GM12878 (cell line): ENCODE measurements at places on chromosomes 12 and 14. TPM values are rescaled to one million over a fixed set of nuclear protein-coding genes. Genes with fewer than 3 reads are reported as not detected.
A peak's percentile ranks its signal among the peaks of the same experiment; 100 is the strongest.

GRCh38 chr12:81809829-81810595 is 50.9 kb upstream of the PPFIA2 start:
- DNase-seq = peak; percentile 3

GRCh38 chr12:47114481-47114892 is 34.7 kb upstream of the AMIGO2 start:
- no peak for DNase-seq

GRCh38 chr12:41277100-41277945 is 89.2 kb downstream of the PDZRN4 start:
- no peak for DNase-seq

- DNase-seq = no peak
These were observed 30.5 kb downstream of the EP400 start for GRCh38 chr12:131980263-131980662.

DNA sequence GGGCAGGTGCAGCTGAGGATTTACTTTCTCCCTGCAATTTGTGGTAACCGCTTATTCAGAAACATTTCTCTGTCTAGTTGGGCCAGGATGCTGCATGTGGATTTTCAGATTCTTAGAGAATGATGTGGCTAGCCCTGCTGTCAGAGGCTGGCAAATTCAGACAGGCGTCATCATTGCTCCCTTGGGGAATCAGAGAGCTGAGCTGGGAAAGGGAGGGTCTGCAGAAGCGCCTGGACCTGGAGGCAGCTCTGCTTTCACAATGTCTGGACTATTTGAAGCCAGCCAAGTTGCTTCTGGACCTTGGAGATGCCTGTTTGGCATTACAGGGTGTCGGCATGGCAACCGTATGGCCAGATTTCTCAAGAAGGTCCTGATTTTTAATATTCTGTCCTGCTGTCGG is 3.4 kb downstream of the GALNT16 start:
- no peak for DNase-seq

GRCh38 chr12:64965920-64966319 is 141.5 kb downstream of the TBC1D30 start:
- DNase-seq = no peak

GRCh38 chr14:22304326-22304725 is 284.7 kb downstream of the DAD1 start:
- no peak for DNase-seq

ALDH1L2 gene
- total RNA-seq = 12.0 and 13.2 TPM in 2 replicates

DNA sequence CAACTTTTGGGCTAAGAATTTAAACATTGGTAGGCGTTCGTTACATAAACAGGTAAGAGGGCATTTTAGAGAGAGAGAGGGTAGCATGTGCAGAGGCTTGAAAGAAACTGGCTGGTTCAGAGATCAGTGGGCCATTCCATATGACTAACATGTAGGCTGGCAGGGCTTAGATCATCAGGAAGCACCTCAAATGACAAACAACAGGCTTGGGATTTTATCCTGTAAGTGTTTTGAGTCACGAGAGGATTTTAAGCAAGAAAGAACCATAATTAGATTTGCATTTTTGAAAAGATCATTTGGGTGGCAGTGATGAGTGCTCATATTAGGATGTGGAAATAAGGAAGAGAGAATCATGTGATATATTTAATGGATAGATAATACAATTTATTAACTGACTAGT is 8.7 kb upstream of the PLEKHA5 start:
- DNase-seq = no peak

GRCh38 chr12:132804426-132804861 is 24.2 kb downstream of the GOLGA3 start:
- no peak for DNase-seq

DNA sequence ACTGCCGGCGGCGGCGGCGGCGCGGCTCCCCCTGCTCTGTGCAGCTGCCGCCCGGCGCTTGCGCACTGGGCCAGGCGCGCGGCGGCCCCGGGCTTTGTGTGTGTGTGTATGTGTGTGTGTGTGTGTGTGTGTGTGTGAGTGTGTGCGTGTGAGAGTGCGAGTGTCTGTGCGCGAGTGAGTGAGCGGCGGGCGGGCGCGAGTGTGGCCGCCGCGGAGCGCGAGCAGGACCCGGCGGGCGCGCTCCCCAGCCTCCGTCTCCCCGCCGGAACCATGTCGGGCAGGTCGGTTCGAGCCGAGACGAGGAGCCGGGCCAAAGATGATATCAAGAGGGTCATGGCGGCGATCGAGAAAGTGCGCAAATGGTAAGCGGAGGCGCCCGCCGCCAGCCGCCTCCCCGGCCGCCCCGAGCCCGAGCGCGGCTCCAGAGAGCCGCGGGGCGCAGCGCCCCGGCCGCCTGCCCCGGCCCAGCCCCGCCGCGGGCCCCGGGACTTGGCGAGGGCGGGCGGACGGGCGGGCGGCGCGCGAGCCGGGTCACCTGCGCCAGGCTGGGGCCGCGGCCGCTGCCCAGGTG is at the start of gene BCL7A:
TSS of gene BCL7A (plus strand) at position 63 of the 571 bp plus-strand sequence. CDS start at position 271, 208 bp downstream.
- no peak for DNase-seq

GRCh38 chr12:112029301-112029700 is 16.1 kb downstream of the ERP29 start:
- DNase-seq = no peak

DNA sequence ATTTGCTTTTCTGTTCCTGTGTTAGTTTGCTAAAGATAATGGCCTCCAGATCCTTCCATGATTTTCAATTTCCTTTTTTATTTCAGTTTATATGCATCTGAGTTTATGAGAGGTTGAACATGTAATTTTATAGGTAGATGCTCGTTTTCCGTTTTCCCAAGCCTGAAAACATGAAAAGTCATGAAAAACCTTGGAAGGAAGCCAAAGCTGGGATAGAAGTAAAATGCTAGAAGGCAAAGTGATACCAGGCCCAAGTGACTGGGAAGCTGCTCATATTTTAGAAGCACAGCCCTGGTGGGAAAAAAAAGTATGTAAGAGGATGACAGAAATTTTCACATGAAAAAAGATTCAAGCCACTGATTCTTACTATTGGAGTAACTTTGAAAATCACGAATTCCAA is 290.8 kb downstream of the PRKD1 start:
- DNase-seq = no peak

GRCh38 chr14:88005978-88006851 is 1.3 kb downstream of the GPR65 start:
- peak; percentile 77 for DNase-seq

GRCh38 chr14:44620121-44621019 is 113.3 kb upstream of the FSCB start:
- DNase-seq = no peak

DNA sequence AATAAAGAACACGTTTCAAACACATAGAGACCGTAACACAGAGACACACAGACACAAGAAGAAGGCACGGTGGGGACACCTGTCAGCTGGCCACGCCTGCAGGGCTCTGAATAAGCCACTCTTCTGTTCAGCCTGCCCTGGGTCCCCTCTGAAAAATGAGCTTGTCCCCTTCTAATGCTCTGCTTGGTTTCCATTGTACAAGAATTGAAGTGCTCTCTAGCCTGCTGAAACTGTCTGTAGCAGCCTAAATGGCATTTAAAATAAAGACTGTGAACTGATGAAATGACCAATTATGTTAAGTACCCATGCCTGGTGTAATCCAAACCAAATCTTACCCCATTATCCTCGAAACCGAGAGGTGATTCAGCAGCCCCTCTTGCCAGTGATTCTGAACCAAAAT is 139.8 kb downstream of the FOXN3 start:
- DNase-seq = no peak
